Subcutaneous adipose tissue (tissue), 4 donors: ENCODE measurements at places on chromosomes 13 and 19. TPM values are rescaled to one million over a fixed set of nuclear protein-coding genes. Genes with fewer than 3 reads are reported as not detected.

FLT3 gene
- total RNA-seq: 2.0 TPM

CPB2 gene
- not detected for total RNA-seq

F7 gene
- not detected for total RNA-seq

NLRP9 gene
- not detected for total RNA-seq

C5AR2 gene
- 27.9 TPM for total RNA-seq

NKPD1 gene
- not detected for total RNA-seq

KIR3DL3 gene
- total RNA-seq: not detected

ICAM4 gene
- 2.4 TPM for total RNA-seq

AZU1 gene
- 0.68 TPM for total RNA-seq

PLIN5 gene
- total RNA-seq: 30.5 TPM

LIPE gene
- 1,794 TPM for total RNA-seq

HSH2D gene
- total RNA-seq: 1.5 TPM

OR7A10 gene
- not detected for total RNA-seq

ZNF610 gene
- total RNA-seq: 0.94 TPM

SPACA6 gene
- 5.8 TPM for total RNA-seq

SCN1B gene
- total RNA-seq: 18.1 TPM

ZNF540 gene
- total RNA-seq: 2.1 TPM

PROZ gene
- not detected for total RNA-seq

MYO1F gene
- total RNA-seq: 32.4 TPM

ZNF578 gene
- 0.88 TPM for total RNA-seq

ZNF850 gene
- total RNA-seq: 2.7 TPM

KCNRG gene
- 2.2 TPM for total RNA-seq

PDE4C gene
- not detected for total RNA-seq

IFNL1 gene
- not detected for total RNA-seq

MBD3L2 gene
- not detected for total RNA-seq

LAIR1 gene
- total RNA-seq: 93.2 TPM

HCN2 gene
- total RNA-seq: not detected

KLK11 gene
- total RNA-seq: not detected

IQCN gene
- total RNA-seq: 7.9 TPM

GZMM gene
- total RNA-seq: not detected

ZNF836 gene
- 16.7 TPM for total RNA-seq

IGFL1 gene
- total RNA-seq: not detected

DMPK gene
- 39.2 TPM for total RNA-seq

MARCHF2 gene
- 197 TPM for total RNA-seq

CABP5 gene
- not detected for total RNA-seq

DCT gene
- 1.3 TPM for total RNA-seq

CYP2S1 gene
- 3.9 TPM for total RNA-seq

FXYD7 gene
- total RNA-seq: 1.1 TPM

NLRP7 gene
- total RNA-seq: not detected

CADM4 gene
- 31.9 TPM for total RNA-seq

ADAT3 gene
- 1.1 TPM for total RNA-seq

DCLK1 gene
- total RNA-seq: 100 TPM

DMKN gene
- 1.8 TPM for total RNA-seq

COMP gene
- total RNA-seq: 13.3 TPM
